ENCODE measurements at places on chromosomes 5 and 9.

DNA sequence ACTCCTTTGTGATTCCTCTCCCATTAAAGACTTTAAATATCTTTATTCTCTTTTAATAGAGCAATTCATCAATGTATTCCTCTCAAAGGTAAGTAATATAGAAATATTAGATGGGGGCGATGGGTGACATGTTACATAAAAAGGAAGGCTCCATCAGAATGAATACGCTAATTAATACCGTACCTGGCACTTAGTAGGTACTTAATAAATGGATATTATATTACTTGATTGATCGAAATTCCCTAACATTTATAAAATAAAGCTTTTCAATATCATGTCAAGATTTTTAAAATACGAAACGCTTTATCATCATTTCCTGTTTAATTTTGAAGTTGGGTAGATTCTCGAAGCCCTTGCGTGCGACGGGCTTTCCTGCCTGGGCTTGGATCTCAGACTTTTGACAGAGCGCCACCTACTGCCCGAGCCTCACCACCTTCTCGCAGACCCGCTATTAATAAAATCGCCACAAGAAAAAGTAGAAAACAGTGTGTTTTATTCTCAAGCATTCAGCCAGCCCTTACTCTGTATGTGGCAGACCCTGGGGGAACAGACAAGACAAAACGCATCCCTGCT is 99.4 kb downstream of the C5orf15 start:
- DNase-seq: peak; percentile 81

- no peak for DNase-seq
Measured at GRCh38 chr5:139985290-139985689, 57.8 kb downstream of the NRG2 start.

DNA sequence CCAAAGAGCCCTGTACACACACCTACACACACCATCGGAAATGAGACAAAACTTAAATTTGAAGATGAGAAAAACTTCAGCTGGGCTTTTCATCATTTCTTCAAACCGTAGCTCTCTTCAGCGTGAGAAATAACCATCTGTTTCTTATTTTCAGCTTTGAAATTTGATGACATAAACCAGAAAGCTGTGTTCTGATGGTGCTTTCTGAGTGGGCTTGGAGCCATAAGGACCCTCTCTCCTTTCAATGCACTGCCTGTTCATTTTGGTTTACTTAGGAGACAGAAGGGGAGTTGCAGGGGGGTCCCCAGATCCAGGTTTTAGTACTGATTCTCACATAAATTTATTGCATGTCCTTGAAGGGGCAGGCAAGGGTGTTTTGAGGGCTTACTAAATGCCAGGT is 9.5 kb downstream of the FBXO10 start:
- no peak for DNase-seq

DNA sequence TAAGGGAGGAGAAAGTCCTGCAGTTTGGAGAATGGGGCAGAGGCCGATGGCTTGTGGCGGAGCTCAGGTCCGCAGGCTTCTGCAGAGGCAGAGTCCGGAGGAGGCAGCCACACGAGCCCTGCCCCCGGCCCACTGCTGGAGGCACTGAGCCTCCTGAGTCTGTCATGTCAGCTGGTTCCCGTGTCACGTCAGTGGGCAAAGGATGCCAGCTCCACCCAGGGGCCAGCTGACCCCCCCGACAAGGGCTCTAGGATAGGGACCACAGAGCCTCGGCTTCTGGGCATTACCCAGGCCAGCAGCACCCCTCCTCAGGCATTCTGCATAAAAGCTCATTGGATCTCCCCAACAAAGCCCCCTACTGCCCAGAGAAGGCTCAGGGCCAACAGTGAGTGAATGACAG is 8.5 kb downstream of the SH3PXD2B start:
- no peak for DNase-seq

DNA sequence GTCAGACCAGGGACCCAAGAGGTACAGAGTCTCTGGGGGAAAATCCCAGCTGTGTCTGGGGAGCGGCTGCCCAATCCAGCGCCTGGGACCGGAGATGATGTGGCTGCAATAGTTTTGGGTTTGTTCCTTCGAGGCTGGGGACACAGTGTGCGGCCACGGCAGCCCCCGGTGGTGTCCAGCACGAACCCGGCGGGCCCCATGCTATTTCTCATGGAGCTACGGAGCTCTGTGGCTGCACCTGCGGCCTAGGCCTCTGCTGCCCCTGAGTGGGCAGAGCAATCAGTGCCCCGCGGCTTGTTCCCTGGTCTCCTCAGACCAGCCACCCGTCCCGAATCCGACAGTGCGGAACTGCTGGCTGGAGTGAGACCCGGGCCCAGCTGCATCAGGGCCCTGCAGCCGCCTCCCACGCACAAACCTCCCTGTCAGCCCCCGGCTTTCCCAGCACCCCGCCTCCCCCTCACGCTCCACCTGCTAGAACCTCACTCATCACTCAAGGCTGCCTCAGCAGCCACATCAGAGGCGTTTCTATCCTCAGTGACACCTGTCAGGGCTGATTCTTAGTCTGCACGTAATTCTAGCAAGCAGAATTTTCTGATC is 29.0 kb downstream of the SARDH start:
- peak; percentile 58 for DNase-seq

DNA sequence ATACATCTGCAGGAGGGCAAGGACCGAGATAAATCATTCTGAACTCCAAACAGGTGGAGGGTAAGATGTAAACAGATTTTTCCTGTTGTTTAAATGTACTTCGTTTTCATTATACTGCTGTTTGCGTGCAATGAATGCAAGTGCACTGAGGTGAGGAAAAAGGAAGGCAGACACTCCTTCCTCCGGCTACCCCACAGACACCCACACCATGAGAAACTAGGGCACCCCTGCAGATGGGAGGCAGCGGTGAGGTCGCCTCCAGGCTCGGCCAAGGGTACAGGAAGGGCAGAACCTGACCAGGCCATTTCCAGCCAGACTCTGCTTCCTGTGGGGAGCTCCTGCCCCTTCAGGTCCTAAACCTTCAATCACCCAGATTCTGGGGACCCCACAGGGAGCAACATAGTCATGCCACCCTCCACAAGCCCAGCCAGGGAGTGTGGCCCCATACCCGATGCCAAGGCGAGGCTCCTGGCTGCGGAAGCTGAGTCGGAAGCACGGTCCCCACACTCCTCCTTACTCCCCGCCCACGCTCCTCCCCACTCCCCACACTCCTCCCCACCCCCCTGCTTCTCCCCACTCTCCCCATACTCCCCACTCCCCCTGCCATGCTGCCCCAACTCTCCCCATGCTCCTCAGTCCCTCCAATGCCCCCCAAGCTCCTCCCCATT is 37.1 kb downstream of the VAV2 start:
- peak; percentile 5 for DNase-seq

DNA sequence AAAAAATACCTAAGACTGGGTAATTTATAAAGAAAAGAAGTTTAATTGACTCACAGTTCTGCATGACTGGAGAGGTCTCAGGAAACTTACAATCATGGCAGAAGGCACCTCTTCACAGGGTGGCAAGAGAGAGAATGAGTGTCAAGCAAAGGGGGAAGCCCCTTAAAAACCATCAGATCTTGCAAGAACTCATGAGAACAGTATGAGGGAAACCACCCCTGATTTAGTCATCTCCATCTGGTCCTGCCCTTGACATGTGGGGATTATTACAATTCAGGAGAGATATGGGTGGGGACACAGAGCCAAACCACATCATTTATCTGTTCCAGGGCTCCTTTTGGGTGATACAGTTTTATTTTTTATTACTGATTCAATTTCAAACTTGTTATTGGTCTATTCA is 23.2 kb upstream of the ADAMTS16 start:
- no peak for DNase-seq

- DNase-seq: no peak
Measured at GRCh38 chr5:64839936-64840335, 71.2 kb downstream of the CWC27 start.

- no peak for DNase-seq
Measured at GRCh38 chr9:3916984-3917383, 382.9 kb downstream of the GLIS3 start.

GRCh38 chr5:114418176-114419066 is 56.6 kb downstream of the KCNN2 start:
- no peak for DNase-seq

GRCh38 chr9:13137426-13137825 is 142.1 kb downstream of the MPDZ start:
- no peak for DNase-seq

GRCh38 chr9:17987189-17987588 is 408.3 kb downstream of the SH3GL2 start:
- DNase-seq: no peak

- no peak for DNase-seq
Measured at GRCh38 chr5:111746791-111747190, 10.2 kb downstream of the NREP start.

DNA sequence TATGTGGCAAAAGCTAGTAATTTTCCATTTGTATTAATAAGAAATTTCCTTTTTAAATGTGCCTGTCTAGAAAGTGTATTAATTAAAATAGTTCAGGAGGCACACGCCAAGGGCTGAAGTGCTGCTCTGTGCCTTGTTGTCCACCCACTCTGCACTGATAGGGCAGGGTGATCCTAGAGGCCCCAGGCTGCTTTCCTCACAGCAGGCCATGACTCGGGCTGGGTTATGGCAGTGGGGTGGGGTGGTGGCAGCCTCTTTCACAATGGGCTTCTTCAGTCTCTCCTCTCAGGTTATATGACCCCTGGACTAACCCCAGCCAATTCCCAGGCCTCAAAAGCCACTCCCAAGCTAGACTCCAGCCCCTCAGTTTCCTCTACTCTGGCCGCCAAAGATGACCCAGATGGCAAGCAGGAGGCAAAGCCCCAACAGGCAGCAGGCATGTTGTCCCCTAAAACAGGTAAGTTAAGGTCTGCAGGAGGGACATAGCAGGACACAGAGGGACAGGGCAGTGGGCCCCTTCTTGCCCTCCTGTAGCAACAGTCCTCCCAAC is 19.5 kb downstream of the CD74 start:
- no peak for DNase-seq

- DNase-seq: no peak
Measured at GRCh38 chr5:116455061-116455460, 119.6 kb downstream of the SEMA6A start.

DNA sequence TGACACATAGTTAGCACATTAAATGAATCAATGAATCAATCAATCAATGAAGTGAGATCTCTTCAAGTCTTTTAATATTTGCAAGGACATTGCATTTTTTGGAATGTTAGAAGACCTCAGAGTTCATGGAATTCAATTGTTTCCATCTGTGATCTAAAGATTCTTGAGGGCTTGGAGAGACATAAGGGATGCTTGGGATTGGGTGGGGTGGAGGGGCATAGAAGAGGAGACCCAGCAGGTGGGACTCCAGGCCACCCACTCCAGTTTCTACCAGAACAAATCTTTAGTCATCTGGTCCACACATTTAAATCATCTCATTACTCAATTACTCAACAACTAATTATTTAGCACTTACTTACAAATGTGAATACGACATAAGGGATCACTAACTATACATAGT is 251.0 kb upstream of the TRIM32 start:
- no peak for DNase-seq

- DNase-seq: no peak
Measured at GRCh38 chr5:180959661-180960060, 29.0 kb upstream of the BTNL3 start.

DNA sequence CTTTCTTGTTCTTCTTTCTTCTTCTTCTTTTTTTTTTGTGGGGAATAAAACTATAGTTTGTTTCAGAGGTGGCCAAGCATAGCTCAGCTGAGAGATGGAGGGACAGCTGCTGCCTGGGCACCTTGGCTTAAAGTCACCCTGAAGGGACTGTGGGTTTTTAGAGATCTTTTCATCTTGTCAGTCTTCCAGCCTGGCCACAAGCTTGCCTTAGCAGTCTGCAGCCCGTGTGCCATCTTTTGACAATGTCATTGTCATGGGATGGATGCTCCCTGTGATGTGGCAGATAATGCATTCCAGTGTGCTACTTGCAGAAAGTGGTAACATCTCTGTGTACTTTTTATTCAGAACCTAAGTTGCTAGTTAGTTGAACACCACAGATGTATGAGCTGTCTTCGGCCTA is 280.8 kb downstream of the FANCC start:
- no peak for DNase-seq

DNA sequence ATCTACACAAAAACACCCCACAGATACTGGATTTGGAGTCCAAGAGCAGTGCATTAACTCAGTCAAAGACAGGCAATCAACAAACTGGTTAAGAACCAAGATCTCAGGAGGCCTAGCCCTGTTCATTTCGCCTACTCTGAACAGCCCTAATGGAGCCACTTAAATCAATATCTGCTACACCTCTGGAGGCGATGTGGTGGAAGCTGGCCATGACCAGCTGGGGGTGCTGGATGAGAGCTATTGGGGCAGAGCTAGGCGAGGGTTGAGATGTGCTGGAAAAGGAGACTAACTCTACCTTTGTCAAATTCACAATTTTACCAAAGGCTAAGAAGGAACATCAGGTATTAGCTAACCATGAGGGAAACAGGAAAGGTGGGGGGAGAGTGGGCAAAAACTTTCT is 23.3 kb upstream of the ARSB start:
- no peak for DNase-seq

- DNase-seq: no peak
Measured at GRCh38 chr9:119033596-119033995, 335.6 kb downstream of the BRINP1 start.

GRCh38 chr5:133106761-133107572 is 55.2 kb downstream of the HSPA4 start:
- DNase-seq: no peak

DNA sequence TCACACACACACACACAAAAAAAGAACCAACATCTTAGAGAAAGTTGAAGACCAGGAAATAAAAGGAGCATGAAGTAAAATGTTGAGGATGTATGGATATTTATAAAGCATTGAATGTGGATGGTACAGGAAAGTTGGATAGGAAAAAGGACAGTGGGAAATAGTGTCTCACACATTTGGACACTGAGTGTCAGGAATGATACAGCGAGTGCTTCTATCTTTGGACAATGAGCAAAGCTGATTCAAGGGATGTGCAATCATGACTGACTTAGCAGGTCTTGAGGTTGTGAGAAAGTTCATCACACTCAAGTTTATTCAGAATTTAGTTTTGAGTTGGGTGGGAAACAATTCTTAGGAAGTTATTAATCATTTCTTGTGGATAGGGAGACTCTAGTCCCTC is 50.1 kb upstream of the SRP19 start:
- no peak for DNase-seq

- DNase-seq: no peak
Measured at GRCh38 chr9:131925677-131926177, 153.9 kb downstream of the MED27 start.

GRCh38 chr9:134641173-134641989 is at the start of gene COL5A1:
Gene COL5A1 (plus strand): TSS chr9:134641803. CDS start chr9:134642188, 385 bp downstream.
- peak; percentile 43 for DNase-seq

DNA sequence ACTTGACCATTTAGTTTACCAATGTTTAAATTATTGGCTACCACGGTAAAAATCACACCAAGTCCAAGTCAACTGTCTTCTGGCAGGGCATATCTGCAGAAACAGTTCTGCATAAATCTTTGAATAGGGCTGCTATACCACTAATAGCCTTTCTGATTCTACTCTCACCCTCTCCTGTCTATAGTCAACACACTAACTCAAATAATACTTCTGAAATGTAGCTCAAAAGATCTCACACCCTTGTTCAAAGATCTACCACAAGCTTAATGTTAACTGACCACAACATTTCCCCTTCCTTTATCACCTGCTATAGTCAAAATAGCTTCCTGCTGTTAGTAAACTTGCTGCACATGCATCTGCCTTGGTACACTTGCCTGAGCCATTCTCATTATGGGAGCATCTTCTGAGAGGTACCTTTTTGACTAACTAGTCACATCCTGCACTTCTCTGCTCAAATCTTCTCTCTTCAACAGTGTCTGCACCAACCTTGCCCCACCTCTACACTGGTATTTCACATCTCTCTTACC is 319.4 kb downstream of the CDH10 start:
- no peak for DNase-seq

Data from activated T-cell treated with anti-CD3 and anti-CD28 coated beads, Interleukin-2, amount 50 U/mL, for 72 hours (primary cell).